ENCODE measurements at places on chromosomes 3 and 15.

- DNase-seq = no peak
Observed at GRCh38 chr3:147758771-147759170, 349.6 kb downstream of the ZIC1 start.

DNA sequence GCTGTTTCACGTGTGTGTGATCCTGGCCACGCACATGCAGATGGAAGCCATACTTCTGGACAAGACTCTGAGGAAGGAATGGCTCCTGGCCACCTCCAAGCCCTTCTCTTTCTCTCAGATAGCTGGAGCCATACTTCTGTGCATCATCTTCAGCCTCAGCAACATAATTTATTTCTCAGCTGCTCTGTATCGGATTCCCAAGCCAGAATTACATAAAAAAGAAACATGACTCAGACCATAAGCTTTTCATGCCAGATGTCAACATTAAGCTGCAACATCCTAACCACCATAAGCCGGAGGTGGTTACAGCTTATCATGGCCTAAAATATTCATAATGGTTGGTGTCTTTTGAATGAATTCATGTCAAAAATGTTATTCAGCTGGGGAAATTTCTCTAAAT lies 10.6 kb upstream of the KIF23 start:
- no peak for DNase-seq

- no peak for DNase-seq
Observed at GRCh38 chr3:158660711-158661110, 11.7 kb downstream of the LXN start.

GRCh38 chr3:71441217-71441924 lies 142.2 kb downstream of the FOXP1 start:
- DNase-seq = no peak

DNA sequence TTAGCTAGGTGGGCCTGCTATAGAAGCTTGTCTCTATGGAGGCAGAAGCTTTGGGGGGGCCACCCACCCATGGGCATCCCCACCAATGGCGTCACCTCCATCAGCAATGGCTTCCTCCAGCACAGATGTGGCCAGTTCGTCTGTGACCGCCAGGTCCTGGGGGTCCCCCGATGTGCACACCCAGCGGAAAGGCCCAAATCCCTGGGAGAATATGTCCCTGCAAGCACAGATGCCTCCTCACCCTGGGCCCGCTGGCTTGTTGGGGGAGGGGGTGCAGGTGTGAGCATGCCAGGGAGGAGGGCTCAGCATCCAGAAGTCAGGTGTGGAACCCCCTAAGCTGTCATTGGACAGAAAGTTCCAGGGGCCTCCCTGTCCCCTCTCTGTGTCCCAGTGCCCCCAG lies 19.6 kb downstream of the UROC1 start:
- DNase-seq = no peak

DNA sequence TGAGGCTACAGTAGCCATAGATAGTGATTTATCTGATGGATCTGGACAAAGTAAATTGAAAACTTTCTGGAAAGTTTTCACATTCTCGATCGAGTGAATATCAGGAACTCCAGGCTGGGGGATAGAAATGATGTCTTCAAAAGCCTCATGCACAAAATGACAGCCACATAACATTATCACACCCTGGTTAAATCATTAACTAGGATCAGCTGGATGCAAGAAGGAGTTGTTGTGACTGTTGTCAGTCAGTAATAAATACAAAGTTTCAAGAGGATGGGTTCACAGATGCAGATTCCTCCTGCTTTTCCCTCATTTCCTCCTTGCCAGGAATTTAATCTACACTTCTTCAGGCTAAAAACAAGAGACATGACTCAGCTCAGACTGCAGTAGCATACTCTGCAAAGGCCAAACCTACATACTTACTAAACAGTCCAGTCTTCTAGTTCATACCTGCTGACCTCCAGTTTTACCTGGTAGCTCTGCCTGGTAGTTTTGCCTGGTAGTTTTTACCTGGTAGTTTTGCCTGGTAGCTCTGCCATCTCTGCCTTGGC lies 40.9 kb downstream of the C2CD4A start:
- DNase-seq = no peak

DNA sequence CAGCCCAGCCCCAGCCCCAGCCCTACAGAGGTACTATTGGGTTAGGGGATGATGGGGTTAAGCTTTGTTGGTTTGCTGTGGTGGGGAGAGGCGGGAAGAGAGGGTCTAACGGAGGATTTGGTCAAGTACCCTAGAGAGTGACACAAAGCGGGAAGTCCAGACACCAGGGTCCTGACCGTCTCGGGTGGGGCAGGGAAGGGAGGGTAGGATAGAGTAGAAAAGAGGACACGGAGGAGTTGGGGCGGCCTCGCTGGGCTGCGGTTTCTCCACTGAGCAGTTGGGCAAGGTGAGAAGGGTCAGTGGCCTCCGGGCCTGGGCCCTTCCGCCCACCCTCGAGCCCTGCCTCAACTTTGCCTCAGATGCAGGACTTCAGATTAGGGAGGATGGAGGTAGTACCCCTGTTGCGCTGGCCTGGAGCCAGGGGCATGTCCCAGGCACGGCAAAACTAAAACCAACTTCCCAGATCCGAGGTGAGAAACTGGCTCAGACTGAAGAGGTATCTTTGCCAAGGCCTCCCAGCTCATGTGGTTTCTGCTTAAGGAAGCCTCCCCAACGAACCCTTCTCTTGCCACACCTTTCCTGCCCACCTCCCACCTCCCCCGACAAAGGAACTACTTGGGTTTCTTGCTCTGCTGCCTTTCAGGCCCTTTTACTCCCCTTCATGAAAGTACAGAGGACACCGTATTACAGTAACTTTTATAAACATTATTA lies 551 bp downstream of the PML start:
- DNase-seq = no peak

DNA sequence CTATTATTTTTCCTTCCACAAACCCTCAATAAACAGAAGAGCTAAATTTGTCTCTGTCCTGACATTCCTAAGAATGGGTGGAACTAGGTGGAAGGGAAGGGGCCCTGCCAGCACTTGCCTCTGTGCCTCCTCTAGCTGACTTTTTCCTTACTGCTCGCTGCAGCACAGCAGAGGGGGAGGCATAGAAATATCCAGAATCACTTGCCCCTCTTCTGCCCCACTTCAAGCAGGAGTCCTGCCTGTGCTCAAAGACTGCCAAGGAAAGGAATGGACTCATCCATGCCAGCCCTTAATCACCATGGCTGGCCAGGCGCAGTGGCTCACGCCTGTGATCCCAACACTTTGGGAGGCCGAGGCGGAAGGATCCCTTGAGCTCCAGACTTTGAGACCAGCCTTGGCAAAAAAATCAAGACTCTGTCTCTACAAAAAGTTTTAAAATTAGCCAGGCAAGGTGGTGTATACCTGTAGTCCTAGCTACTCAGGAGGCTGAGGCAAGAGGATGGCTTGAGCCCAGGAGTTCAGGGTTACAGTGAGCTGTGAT lies 51.8 kb downstream of the ADCY5 start:
- DNase-seq = no peak

- DNase-seq = no peak
Observed at GRCh38 chr3:169278667-169279066, 384.8 kb downstream of the MECOM start.

DNA sequence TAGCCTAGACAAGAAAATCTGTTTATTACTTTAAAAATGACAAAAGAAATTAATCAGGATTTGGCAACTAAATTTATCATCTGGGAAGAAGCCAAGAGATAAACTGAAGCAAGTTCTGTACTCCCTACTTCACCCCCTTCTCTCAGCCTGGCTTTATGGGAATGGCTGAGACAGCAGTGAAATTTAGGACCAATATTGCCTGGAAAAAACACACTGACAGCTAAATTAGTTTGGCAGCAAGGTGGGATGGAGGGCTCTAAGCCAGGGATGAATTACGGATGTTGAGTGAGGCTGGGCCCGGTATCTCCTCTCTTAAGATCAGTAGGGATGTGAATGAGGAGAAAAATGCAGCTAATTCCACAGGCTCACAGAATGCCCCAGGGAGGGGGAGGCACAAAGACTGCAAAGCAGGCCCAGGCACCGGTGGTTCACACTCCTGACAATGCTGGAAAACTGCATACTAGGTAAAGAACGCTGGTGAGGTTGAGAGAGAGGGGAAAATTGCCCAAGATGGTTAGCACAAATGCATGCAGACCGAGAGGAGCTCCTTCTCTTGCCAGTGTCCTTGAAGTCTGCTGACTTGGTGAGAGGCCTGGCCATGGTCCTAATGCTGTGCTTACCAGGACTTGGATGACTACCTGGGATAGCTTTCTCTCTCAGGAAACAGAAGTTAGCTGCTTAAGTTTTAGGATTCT lies 89.0 kb downstream of the WDR76 start:
- DNase-seq = no peak

DNA sequence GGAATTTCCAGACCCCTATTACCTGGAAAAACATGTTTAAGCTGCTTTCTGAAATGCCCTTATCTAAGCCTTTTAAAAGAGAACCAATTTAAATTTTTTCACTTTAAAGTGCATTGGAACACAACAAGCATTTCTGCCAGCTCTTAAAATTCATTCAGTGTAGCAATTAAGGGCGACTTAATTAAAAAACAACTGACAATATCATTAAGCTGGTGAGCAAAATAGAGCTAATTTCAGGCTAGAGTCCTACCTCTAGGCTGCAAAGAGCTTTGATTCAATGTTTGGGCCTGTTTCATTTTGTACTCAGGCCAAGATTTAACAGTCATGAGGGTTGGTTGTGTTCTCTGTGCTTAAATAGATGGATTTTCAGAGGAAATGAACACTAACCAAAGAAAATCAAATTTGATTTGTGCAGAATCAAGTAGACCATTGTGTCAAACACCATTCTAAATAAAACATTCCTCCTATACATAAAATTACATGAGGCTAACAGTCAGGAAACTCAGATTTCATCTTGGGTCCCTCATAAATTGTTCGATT lies 114.6 kb downstream of the TMEM108 start:
- no peak for DNase-seq

DNA sequence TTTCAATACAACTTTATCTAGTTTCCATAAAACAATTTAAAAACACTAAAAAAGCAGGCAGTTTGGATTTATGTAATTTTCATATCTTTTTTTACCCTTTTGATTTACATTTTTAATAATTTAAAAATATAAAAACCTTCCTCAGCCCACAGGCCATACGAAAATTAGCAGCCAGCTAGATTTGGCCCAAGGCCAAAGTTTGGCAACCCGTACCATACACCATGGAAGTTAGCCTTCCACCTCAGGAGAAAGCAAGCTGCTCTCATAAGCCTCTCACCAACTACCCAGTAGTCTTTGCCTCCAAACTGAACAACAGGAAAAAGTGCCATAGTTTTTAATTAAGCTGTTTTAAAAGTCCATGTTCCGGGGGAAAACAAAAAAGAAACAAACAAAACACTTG lies 107.3 kb upstream of the TRIM42 start:
- no peak for DNase-seq

DNA sequence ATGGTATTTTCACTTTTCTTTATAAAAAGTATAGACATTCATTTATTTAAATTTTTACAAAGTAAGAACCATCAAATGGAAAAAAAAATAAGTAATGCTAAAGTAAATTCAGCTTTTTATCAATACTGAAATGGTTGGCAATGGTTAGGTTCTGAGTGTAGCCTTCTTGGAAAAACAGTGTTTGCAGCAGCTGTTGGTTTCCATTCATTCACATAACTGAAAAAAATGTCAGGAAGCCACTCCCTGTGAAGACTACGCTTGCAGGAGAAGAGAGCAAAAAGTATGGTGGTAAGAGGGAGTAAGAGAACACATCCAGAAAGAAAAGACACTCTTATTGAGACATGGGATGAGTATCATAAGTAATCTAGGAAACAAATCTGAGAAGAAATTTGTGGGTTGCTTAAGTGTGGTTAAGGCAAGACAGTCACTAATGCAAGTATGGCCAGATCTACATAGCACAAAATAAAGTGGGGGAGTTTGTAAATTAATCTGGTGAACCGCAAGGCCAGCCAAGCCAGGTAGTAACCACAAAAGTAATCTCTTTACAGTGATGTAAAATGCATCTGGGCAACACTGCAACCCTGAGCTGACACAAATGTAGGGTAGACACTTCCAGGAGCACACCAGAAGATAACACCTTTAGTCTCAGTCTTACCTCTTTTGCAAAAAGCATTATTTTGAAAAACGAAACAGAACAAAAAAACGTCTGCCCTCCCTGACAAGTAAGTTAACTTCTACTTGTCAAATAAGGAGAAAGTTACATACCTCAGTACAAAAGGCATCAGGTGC lies 133.7 kb downstream of the IGSF11 start:
- no peak for DNase-seq

GRCh38 chr3:197749315-197749600 lies 425 bp upstream of the FYTTD1 start:
- DNase-seq = peak; percentile 66

DNA sequence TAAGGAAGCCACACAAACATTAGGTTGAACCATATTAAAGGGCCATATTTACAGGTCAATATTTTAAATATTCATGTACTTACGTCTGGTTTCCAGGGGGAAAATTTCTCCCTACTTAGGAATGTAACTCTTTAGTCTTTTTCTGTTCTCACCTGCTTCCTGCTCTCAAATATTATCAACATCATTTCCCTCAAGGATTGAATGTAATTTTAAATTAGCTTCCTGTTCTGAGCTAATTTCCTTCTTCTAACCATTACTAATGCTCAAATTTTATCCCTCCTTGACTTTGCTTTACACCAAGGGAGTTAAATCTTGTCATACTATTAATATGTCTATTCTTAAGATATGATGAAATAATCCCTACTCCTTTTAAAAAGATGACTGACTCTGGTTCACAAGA lies 103.4 kb upstream of the UBP1 start:
- no peak for DNase-seq

- no peak for DNase-seq
Observed at GRCh38 chr3:29141197-29141917, 139.5 kb upstream of the RBMS3 start.

- peak; percentile 9 for DNase-seq
Observed at GRCh38 chr15:63372018-63372705, 9.5 kb downstream of the CA12 start.

GRCh38 chr15:80891006-80891405 lies 98.6 kb downstream of the MESD start:
- DNase-seq = no peak

- no peak for DNase-seq
Observed at GRCh38 chr3:154766765-154767503, 313.2 kb upstream of the MME start.

- DNase-seq = peak; percentile 26
Observed at GRCh38 chr3:128383316-128384235, 83.1 kb downstream of the DNAJB8 start.

DNA sequence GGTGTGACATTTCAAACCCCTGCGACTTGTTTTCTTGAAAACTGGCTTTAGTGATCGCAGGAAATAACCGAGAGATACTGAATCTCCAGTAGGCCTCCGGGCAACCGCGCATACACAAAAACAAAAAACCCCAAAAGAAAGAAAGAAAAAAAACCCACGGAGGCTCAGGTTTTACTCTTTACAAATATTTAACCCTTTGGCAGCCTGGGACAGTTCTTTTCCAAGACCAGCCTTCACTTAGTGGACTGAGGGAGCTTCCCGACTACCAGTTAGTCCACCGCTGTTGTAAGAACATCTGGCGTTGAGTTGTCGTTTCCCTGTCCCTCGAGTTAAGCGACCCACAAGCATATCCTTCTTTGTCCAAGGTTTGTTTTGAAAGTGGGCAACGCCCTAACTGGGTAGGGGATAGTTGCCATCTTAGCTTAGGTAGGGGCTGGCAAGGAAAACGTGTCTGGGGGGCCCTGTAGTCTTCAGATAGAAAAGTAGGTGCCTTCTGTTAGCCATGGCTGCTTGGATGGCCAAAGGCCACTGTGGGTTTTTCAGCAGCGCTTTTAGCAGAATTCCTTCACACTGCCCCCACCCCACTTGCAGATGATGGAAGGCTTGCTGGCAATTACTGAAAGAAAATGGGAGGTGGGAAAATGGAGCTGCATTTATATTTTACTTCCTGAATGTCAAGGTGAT lies 6.9 kb downstream of the ISL2 start:
- DNase-seq = no peak

GRCh38 chr3:22496641-22497040 lies 706.5 kb upstream of the UBE2E2 start:
- DNase-seq = no peak
